Osteoblast (primary cell): ENCODE measurements at places on chromosomes 13 and 19. TPM values are rescaled to one million over a fixed set of nuclear protein-coding genes. Genes with fewer than 3 reads are reported as not detected.

- DNase-seq: no peak
Observed at GRCh38 chr13:25869941-25870340, 181.9 kb downstream of the SHISA2 start.

DNA sequence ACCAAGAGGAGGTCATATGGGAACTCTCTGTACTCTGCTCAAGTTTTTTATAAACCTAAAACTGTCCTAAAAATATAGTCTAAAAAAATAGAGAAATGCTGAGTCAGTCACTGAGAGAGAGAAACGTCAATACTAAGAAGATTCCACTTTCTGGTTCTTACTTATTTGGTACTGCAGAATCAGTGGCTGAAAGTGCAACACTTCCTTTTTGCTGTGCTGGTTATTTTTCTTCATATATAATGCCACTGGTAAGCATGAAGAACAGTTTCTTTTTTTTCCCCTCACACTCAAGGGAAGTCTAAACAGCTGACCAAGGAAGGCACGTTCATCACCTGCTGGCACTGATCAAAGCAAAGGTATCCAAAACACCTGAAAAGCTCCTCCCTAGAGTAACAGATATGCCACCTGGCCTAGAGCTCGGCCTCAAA, 44.3 kb upstream of the N4BP2L1 start:
- DNase-seq: no peak

- DNase-seq: no peak
Observed at GRCh38 chr13:20271441-20271840, 39.3 kb upstream of the GJB6 start.

GRCh38 chr13:56066321-56066720, 1074.4 kb upstream of the PRR20A start:
- no peak for DNase-seq

- no peak for DNase-seq
Observed at GRCh38 chr13:36986462-36987240, 12.5 kb downstream of the ALG5 start.

DNA sequence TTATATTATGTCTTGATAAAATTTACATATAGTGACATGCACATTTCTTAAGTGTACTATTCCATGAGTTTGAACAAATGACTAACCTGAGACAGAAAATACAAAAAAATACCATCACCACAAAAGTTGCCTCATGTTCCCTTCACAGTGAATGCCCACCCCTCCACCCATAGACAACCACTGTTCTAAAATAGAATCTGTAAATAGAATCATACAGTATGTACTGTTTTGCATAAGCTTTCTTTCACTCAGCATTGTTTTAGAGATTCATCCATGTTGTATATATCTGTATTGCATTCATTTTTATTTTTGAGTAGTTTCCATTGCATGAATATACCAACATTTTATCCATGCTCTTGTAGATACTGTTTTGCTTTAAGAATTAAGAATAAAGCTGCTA, 23.3 kb upstream of the RBM26 start:
- DNase-seq: no peak

GRCh38 chr13:40232311-40233040, 434.0 kb downstream of the FOXO1 start:
- DNase-seq: no peak

DNA sequence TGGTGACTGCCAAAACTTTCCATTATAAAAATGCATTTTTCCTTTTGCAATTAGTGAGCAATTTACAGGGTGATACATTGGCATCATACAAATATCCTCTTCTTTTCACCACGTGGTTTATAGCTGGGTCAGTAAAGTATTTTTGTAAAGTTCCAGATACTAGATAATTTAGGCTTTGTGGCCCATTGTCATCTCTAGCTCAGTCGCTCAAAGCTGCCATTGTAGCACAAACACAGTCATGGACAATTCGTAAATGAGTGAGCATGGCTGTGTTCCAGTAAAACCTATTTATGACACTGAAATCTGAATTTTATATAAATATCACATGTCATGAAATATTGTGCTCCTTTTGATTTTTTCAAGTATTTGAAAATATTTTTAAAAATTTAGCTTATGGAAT, 162.9 kb downstream of the USP12 start:
- DNase-seq: no peak

- no peak for DNase-seq
Observed at GRCh38 chr13:102401766-102402165, at the start of gene FGF14. Gene FGF14 (minus strand): TSS chr13:102402048.

ZNF729 gene
- not detected in 2 replicates for total RNA-seq

TNFSF9 gene
- 12.7 and 16.6 TPM in 2 replicates for total RNA-seq

TDRD3 gene
- total RNA-seq: 33.3 and 33.7 TPM in 2 replicates

NKPD1 gene
- total RNA-seq: 0.29 TPM in 1 of 2 replicates, not detected in the other
